ENCODE measurements at places on chromosomes 12 and 14.

- DNase-seq = no peak
These were observed 53.8 kb downstream of the SFSWAP start for GRCh38 chr12:131764738-131765137.

DNA sequence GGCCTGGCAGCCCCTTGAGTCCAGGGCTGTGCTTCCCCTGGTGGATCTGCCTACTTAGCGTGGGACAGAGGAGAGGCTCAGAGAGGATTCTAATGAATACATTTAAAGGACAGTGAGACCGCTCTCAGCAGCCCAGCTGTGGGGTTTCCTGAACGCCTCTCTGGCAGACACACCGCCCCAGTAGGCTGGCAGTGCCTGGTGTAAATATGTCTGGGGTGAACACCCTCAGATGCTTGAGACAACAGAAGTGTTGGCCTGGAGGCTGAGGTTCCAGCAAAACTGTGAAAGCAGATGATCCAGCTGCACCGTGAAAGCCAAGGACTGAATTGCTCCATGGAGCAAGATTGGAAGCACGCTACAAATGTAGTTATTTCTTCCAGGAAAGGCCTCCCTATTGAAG lies 55.1 kb downstream of the LRRC74A start:
- DNase-seq = no peak

DNA sequence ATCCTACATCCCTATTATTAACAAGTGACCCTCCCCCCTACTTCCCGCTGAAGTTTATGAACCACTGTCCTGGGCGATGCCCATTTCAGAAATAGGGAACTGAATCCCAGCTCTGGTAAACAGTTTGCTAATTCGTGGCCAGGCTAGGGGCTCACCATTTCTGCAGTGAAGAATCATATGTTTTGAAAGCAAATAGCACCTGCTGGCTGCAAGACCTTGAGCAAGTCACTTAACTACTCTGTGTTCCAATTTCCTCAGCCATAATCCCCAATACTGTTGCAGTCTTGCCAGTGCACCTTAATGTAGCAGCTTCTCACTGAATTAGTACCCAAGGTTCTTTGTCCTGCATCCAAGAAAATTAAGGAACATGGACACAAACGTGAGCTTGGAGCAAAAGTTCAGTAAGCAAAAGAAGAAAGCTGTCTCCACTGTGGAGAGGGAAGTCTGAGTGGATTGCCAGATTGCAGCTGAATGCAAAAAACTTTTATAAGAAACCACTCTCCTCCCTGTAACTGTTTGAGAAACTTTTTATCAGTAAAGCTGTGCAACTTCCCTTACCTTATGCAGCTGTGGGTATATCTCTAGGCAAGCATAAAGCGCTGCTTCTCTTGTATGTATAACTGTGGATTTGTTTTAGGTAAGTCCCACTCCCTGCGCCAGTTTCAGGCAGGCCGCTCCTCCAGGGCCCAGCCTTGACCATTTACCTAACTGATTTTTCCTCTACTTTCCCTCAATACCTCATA lies 824 bp downstream of the OAS1 start:
- DNase-seq = no peak

GRCh38 chr12:69908203-69908602 lies 83.2 kb downstream of the MYRFL start:
- DNase-seq = no peak

DNA sequence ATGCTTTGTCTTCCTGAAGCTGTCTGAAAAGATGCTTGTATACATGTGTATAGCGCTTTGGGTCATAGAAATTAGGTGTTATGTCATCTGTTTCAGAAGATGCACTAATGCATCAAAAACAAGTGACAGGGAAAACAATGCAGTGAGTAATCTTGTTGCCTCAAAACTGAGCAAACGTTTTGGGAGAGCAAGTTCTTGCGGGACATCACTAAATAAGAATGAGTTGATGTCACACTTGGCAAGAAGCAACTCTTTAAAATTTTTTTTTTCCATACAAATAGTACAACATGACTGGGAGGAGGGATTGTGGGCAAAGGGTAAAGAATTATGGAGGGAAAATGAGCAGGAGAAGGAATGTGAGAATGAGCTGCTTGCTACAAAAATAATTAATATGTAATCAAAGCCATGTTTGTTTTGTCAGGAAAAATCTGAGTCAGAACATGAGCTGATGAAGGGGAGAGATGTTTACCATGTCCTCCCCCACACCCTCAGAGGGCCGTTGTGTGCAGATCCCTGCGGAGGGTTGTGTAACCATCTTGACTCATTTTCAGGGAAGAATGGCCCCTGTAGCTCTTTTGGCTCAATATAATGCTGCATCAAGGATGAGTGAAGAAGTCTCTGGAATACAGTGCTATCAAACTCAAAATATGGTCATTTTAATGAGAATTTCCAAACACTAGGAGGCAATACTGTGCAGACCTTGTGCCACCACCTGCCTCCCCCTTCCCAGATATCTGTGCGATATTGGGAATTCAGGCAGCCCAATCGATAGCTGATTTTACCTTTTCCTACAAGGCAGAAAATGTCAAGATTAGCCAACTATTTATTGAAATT lies 41.4 kb downstream of the BORCS5 start:
- DNase-seq = peak; percentile 9

GRCh38 chr14:97703006-97703760 lies 906.0 kb downstream of the VRK1 start:
- DNase-seq = no peak

- DNase-seq = peak; percentile 48
These were observed 17.4 kb upstream of the B4GALNT3 start for GRCh38 chr12:442235-442884.

GRCh38 chr14:54253195-54253947 lies 143.4 kb upstream of the CDKN3 start:
- no peak for DNase-seq

- DNase-seq = no peak
These were observed 746.6 kb downstream of the LRFN5 start for GRCh38 chr14:42353315-42353714.

DNA sequence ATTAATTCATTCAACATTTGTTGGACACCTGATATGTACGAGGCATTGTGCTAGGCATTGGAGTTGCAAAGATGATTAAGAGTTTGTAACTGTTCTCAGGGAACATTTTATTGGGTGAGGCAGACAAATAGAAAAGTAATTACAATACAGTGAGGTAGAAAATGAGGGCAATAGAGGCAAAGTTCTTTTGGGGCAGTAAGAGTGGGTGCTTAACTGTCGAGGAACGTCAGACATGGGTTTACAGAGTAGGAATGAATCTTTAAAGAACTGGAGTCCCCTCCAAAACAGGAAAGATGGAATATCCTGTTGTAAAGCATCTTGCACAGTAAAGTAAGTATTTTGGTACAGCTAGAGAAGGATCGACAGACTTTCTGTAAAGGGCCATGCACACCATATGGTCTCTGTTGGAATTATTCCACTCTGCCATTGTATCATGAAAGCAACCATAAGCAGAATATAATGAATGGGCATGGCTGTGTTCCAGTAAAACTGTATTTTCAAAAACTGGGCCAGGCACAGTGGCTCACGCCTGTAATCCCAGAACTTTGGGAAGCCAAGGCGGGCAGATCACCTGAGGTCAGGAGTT lies 9.1 kb downstream of the CREBL2 start:
- no peak for DNase-seq

DNA sequence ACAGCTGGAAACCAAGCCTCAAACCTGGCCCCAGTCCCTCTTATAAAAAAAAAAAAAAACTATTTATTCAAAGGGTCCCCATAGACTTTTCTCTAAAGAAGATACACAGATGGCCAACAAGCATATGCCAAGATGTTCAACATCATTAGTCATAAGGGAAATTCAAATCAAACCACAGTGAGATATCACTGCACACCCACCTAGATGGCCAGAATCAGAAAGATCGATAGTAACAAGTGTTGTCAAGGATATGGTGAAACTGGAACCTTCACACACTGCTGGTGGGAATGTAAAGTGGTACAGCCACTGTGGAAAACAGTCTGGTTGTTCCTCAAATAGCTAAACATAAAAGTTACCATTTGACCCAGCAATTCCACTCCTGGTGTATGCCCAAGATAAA lies 5.9 kb upstream of the NFYB start:
- DNase-seq = no peak

- DNase-seq = no peak
These were observed 121.2 kb downstream of the PRICKLE1 start for GRCh38 chr12:42468341-42468821.

All from NCI-H526 (cell line).